Tibial artery (tissue), 4 donors: ENCODE measurements at places on chromosomes 5 and 9.

DNA sequence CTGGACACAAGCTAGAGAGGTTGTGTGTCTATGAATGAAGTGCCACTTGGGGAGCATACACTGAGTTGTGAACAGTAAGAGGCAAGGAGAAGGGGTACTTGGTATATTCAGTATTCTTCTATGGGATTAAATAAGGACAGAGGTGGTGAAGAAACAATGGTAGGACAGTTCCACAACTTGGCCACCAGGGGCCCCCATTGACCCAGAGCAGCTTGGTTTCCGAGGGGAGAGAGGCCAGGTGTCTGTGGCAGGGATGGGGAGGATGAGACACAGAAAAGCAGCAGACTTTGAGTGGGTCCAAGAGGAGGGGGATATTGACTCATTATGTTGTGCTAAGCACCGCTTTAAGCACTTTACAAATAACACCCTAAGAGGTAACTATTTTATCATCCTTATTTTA lies 220.6 kb downstream of the MELK start:
- no peak overlapping the region for H3K27ac ChIP-seq
- no peak overlapping the region for H3K4me3 ChIP-seq
- DNase-seq = no peak

- no peak for DNase-seq
- H3K4me1 ChIP-seq = peaks cover 31% of the 10 kb centered on the region
- H3K4me3 ChIP-seq = no peak overlapping the region
- no peaks in the 10 kb centered on the region for H3K36me3 ChIP-seq
Measured at GRCh38 chr5:171975262-171975876, 31.1 kb downstream of the FBXW11 start.

DNA sequence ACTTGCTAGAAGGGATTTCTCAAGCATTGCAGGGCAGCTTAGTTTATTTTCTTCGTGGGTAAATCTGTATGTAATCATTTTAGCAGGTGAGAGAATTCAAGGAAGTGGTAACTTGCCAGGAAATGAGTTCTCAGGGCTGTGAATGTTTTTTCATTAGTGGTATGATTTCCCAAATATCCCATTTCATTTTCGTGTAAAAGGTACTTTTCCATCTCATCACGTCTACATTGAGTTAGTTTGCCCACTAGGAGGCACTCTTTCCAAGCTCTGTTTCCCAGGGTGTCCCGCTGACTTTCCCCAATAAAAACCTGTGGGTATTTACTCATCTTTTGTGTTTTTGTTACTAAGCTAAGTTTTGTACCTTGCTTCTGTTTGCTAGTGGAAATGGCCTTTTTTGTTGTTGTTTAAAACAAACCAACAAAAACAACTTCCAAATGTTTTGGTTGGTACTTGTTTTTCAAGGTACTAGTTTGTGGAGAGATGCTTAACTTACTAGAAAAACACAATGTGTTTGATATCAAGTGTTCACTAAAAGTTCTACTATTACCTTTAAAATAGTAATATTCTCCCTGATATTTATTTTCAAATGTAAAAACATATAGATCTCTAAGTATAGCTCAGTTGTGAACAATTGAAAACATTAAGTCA lies 373.6 kb downstream of the ADGRV1 start:
- H3K36me3 ChIP-seq = no peaks in the 10 kb centered on the region
- no peaks in the 10 kb centered on the region for H3K27me3 ChIP-seq
- H3K4me1 ChIP-seq = no peaks in the 10 kb centered on the region
- peak; percentile 22 for DNase-seq

- no peaks in the 10 kb centered on the region for H3K27me3 ChIP-seq
- H3K27ac ChIP-seq = no peak overlapping the region
- DNase-seq = no peak
- no peaks in the 10 kb centered on the region for H3K36me3 ChIP-seq
- no peak overlapping the region for H3K4me3 ChIP-seq
Measured at GRCh38 chr5:79503794-79504495, 10.0 kb downstream of the HOMER1 start.

- DNase-seq = no peak
- H3K27ac ChIP-seq = no peak overlapping the region
- H3K36me3 ChIP-seq = peaks cover 28% of the 10 kb centered on the region
- H3K4me3 ChIP-seq = no peak overlapping the region
- H3K27me3 ChIP-seq = no peaks in the 10 kb centered on the region
Measured at GRCh38 chr9:95977371-95977770, 101.9 kb downstream of the ERCC6L2 start.

DNA sequence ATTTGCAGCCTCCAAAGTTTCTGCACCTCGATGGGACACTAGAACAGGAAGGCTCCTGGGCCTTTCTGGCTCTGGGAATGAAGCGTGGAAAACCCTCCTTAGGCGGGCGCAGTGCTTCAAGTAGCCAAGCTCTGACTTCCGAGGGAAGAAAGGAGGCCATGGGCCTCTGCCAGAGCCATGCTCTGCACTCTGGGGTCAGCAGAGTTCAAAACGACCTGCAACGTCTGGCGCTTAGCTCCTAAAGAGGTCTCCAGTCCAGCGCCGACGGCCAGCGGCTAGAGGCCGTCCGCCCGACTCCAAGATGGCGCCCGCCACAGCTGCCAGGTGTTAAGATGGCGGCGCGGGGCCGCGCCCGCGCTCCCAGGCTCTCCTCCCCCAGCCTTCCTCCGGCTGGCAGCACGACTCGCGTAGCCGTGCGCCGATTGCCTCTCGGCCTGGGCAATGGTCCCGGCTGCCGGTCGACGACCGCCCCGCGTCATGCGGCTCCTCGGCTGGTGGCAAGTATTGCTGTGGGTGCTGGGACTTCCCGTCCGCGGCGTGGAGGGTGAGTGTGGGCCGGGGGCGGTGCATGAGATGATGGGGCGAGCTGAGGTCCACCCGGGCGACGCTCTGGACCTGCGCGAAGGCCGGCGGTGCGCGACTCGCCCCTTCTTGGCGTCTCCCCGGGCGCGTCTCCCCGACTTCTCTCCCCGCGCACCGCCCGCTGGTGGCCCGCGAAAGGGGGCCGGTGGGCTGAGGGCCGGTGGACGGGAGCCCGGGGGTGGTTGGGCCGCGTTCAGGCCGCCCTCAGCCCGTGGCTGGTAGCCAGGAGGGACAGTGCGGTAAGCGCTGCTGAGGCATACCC lies at the start of gene TXNDC15:
TXNDC15 (plus strand) TSS at position 385 of the 844 bp plus-strand sequence; CDS start at position 442, 57 bp downstream.
- peak within 1 kb of the TSS; percentile 97 for H3K27ac ChIP-seq
- H3K4me1 ChIP-seq = no peaks in the 10 kb centered on the region
- no peaks in the 10 kb centered on the region for H3K27me3 ChIP-seq
- H3K4me3 ChIP-seq = peak within 1 kb of the TSS; percentile 84
- no peaks in the 10 kb centered on the region for H3K36me3 ChIP-seq
- peak; percentile 86 for DNase-seq

- H3K36me3 ChIP-seq = no peaks in the 10 kb centered on the region
- H3K4me1 ChIP-seq = no peaks in the 10 kb centered on the region
- H3K27me3 ChIP-seq = peaks cover 36% of the 10 kb centered on the region
- H3K4me3 ChIP-seq = no peak overlapping the region
Measured at GRCh38 chr5:167578977-167579692, 712.3 kb upstream of the WWC1 start.

DNA sequence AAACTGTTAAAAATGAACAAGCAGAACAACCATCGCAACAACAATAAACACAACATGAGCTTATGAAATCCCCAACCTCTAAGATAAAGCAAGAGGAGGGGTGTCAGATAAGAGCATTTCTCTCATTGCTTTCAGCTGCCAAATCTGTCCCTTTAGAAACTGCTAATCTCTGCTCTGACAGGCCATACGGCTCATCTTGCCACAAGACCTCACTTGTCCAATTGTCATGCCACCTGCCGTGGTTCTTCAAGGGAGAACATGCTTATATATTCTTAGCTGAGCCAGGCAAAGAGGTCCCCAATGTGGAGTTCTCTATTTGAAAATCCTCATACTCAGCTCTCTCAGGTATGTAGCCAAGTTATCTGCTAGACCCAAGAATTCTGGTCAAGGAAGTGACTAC lies 405.0 kb upstream of the TNC start:
- no peaks in the 10 kb centered on the region for H3K36me3 ChIP-seq
- no peak overlapping the region for H3K4me3 ChIP-seq
- no peak for DNase-seq
- no peaks in the 10 kb centered on the region for H3K27me3 ChIP-seq

GRCh38 chr9:20446248-20446647 lies 176.1 kb downstream of the MLLT3 start:
- H3K27me3 ChIP-seq = no peaks in the 10 kb centered on the region
- H3K36me3 ChIP-seq = no peaks in the 10 kb centered on the region
- DNase-seq = no peak
- no peaks in the 10 kb centered on the region for H3K4me1 ChIP-seq
